Daoy (cell line): ENCODE measurements at places on chromosomes 1 and 21.

GRCh38 chr1:168419736-168420135, 124.1 kb downstream of the XCL2 start:
- no peak for DNase-seq

GRCh38 chr1:195763146-195763906, 844.9 kb downstream of the KCNT2 start:
- DNase-seq: peak; percentile 4

DNA sequence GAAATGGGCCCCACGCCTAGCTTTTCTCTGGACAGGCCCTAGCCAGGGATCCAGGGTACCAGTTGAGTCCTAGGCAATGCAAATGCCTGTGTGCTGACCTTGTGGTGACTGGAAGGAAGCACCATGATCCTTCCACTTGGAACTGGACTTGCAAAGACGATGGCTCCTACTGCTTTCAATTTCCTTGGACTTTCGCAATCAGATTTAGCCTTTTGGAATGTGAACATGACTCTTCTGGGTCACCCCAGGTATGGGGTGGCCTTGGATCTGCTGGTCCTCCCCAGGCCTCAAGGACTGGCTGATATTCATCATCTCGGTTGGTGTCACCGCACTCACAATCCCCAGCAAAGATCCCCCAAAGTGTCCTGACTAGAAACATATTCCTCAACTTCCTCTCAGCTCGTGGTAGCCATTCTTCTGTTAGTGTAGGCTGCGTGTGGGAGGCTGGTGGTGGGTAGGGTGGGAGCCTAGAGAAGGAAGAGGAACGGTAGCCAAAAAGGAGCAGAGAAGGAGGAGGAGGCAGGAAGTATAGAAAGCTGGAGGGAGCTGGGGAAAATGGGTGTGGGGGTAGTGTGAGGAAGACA, 130.5 kb downstream of the PPIAL4G start:
- DNase-seq: no peak

- no peak for DNase-seq
Observed at GRCh38 chr1:119882132-119883049, 13.9 kb downstream of the ADAM30 start.

DNA sequence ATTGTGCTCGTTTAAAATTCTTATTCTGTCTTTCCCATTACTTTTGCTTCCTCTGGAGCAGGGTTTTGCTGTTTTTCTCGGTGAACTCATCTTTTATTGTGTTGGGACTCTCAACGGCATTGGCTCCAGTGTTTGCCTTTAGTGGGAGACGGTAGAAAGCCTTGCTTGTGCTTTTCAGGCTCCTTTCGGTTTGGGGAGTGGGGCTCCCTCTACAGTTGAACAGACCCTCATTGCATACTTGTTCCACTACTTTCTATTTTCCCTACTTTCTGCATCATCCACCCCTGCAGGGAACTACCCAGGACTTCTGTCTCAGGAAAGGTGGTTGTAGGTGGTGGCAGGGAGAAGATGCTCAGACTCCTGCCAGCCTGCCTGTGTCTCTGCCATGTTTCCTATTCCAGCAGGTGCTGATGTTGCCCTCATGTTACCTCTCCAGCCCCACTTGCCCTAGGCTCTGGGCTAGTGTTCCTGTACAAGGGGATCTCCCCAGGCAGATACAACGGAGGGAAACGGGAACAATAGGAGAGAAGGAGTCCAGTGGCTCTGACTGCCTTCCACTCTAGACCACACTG, 68.5 kb upstream of the ZBTB18 start:
- DNase-seq: no peak

DNA sequence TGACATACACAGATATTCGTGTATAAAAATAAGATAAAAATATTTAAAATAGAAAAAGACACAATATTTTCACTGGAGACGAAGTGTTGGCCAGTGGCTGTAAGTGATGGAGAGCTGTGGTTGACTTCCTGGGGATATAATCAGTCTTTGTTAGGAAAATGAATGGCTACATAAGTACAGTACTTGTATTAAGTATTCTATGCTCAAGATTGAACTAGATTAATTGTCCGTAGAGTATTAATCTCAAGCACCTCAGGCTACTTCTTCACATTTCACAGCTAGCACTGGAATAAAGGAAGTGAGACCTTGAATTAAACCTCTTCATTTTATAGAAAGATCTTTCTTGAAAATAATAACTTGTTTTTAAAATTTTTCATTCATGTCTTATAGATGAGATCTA, 39.0 kb upstream of the RGS5 start:
- no peak for DNase-seq

DNA sequence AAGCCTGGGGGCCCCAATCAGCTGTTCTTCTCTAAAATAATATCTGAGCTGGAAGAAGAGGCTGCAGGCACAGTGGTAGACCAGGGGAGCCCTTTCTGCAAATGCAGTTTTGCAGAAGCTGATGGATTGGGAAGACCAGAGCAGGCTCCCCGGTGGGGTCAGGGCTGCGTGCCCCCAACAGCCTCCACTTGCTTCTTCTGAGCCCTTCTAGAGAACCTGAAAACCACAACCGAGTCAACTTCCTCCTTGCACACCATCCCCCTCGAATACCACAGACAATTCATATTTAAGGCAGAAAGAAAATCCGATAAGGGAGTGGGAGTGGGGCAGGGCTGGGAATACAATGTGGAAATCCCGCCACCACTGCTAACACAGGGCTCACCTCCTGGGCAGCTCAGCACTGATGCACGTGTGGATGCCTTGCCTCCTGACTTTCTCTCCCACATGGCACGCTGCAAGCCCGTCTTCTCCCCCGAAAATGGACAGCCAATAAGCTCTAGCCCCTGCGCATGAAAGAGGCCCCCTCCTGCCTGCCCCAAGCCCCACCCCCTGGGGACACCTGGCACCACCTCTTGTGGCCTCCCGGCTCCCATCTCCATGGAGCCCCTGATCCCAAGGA, 25.4 kb upstream of the ALDH4A1 start:
- DNase-seq: peak; percentile 70

DNA sequence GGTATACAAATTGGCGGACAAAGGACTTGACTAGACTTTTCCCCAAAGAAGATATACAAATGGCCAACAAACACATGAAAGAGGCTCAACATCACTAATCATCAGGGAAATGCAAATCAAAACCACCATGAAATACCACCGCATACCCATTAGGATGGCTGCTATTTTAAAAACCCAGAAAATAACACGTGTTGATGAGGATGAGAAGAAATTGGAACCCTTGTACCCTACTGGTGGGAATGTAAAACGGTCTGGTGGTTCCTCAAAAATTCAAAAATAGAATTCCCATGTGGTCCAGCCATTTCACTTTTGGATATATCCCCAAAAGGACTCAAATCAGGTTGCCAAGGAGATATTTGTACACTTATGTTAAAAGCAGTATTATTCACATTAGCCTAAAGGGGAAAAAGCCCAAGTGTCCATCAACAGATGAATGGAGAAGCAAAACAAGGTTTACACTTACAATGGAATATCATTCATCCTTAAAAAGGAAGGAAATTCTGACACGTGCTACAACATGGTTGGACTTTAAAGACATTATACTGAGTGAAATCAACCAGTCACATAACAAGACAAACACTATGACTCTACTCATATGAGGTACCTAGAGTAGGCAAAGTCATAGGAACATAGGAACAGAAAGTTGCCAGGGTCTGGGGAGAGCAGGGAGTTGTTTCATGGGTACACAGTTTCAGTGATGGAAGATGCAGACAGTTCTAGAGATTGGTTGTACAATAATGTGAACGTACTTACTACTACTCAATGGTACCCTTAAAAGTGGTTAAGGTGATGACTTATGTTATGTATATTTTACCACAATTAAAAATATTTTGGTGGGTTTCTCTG, 17.0 kb downstream of the CD34 start:
- no peak for DNase-seq

- DNase-seq: no peak
Observed at GRCh38 chr1:119550381-119550780, 43.4 kb downstream of the HSD3B1 start.

GRCh38 chr1:186811892-186812291, 16.9 kb upstream of the PLA2G4A start:
- no peak for DNase-seq

DNA sequence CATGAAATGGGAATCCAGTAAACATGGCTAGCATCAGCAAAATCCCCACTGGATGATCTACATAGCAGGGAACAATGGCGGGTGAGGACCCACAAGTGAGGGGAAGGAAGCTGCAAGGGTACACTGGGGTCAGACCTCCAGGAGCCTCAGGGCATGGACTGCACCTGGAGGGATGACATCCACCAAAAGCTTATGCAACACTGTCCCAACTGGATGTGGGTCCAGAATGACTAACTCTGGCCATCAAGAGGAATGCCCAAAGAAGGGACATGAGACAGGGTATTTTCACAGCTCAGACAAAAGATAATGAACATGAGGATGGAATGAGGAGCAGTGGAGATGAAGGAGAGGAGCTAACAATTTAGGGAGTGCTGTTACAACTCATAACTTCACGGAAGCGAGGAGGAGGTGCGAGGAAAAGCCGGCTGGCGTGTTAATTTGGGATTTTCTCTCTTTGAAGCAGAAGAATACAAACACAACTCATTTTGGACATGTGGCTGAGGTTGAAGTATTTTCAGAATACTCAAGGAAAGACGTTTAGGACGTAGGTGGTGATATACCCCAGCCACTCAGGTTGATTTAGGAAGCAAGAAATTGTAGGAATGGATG, 5.7 kb downstream of the HLCS start:
- DNase-seq: no peak

- DNase-seq: no peak
Observed at GRCh38 chr1:65471861-65472332, 51.4 kb downstream of the LEPR start.

- peak; percentile 81 for DNase-seq
Observed at GRCh38 chr1:78651241-78651640, 1.6 kb downstream of the IFI44 start.

- peak; percentile 60 for DNase-seq
Observed at GRCh38 chr1:32334864-32335534, 1.0 kb downstream of the MARCKSL1 start.

DNA sequence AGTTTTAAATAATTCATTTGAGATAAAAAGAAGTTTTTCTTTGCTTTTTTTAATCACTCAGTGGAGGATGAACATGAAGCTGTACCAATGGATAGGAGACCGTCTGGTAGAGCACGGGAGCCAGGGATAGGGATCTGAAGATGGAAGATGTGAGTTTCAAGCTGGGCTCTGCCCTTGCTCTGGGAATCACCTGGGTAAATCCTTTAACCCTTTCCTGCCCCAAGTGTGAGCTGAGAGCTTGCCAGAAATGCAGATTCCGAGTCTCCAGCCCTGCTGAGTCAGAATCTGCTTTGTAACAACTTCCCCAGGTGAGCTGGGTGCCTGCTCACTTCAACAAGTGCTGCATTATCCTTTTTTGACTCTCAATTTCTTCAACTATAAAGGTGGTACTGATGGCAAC, 44.1 kb downstream of the ERG start:
- DNase-seq: no peak

GRCh38 chr1:93414749-93415148, 33.2 kb upstream of the FNBP1L start:
- no peak for DNase-seq

DNA sequence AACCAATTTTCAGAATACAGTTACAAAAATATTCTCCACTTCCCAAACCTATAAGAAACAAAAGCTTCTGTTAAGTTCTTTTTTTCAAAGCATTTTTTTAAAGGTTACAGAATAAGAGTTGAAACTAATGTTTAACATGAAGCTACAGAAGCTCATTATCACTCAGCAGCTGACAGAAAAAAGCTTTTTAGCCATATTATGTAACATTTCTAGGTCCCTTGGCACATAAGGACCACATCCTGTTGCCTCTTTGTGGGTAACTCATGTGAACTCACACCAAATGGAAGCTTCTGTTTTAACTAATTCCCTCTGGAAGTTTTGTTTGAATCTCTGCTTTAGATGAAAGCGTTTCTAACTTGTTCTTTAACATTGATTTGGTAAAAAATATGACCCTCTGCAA, 242.5 kb upstream of the TMPRSS15 start:
- no peak for DNase-seq

- peak; percentile 82 for DNase-seq
Observed at GRCh38 chr1:177278626-177279390, 108.0 kb downstream of the BRINP2 start.

DNA sequence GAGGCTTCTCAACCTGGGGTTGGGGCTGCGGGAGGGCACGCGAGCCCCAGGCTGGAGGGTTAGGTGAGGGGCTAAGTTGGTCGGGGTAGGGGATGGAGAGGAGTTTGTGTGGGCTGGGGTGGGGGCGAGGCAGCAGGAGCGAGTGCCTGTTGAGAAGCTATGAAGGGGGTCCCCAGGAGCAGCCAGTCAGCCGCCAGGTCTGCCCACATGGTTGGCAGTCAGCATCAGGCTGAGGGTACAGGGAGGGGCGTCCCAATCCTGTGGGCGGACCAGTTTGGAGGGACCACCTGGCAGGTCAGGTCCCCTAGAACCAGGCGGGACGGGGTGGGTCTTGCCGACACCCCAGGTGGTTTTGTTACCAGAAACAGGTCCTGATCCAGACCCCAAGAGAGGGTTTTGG, 400 bp upstream of the TRIM17 start:
- no peak for DNase-seq

- no peak for DNase-seq
Observed at GRCh38 chr1:217332431-217333065, 298.3 kb downstream of the GPATCH2 start.

DNA sequence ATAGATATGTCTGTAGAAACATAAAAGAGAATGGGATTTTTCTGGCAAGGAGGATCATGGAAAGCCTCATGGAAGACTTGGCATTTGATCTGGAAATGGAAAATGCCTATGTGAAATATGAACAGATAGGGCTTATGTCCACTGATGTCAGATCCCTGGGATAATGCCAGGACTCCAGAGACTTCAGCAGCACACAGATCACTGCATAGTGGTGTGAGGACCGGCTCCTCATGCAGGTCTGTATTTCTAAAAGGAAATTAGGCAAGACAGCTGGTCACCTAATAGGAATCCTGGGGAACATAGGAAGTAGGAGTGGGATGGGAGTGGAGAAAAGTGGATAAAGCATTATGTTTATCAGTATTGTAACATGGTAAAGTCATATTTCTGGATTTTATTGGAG, 56.8 kb upstream of the IPO9 start:
- DNase-seq: no peak

DNA sequence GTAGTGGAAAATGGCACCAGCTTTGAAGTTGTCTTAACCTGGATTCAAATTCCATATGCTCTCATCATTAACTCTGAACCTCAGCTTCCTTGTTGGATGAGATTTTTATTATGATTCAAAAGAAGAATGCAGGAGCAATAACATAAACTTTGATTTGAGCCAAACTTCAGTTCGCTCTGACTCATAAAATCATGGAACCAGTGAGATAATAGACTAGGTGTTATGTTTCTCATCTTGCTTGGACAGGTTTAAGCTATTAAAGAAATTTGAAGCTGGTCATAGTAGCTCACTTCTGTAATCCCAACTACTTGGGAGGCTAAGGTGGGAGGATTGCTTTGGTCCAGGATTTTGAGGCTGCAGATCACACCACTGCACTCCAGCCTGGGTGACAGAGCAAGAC, 172.8 kb downstream of the CLEC20A start:
- DNase-seq: peak; percentile 4
